ENCODE measurements at places on chromosomes 7 and 10.
A peak's percentile ranks its signal among the peaks of the same experiment; 100 is the strongest.

- no peak for DNase-seq
Measured at GRCh38 chr7:15915686-15916293, 229.3 kb upstream of the MEOX2 start.

- no peak for DNase-seq
Measured at GRCh38 chr7:31371621-31372020, 31.1 kb upstream of the NEUROD6 start.

GRCh38 chr7:54419209-54419608 lies 123.0 kb upstream of the VSTM2A start:
- DNase-seq: no peak

DNA sequence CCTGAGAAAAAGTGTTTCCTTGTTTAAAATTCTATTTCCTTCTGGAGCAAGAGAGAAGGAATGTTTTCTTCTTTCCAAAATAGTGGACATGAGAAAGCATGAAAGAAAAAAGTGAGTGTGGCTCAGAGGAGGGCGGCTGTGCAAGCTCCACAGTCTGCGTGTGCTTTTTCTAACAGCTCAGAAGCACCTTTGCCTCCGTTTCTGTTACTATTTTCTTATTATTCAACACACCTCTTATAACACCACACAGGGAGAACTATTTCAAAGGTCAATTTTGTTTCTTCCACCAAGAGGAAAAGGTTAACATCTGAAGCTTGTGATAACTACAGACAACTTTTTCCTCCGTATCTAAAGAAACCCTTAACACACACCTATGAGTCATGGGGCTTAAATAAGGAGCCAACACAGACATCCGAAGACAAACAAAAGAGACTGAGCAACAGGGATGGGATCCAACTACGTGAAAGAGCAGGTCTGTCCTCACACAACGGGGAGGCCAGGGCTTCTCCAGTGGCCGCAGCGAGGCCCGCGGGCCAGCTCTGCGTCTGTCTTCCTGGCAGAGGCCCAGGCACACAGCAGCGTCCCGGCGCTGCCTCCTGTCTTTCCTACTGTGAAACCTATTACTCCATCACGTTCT lies 36.2 kb upstream of the NCAPG2 start:
- no peak for DNase-seq

DNA sequence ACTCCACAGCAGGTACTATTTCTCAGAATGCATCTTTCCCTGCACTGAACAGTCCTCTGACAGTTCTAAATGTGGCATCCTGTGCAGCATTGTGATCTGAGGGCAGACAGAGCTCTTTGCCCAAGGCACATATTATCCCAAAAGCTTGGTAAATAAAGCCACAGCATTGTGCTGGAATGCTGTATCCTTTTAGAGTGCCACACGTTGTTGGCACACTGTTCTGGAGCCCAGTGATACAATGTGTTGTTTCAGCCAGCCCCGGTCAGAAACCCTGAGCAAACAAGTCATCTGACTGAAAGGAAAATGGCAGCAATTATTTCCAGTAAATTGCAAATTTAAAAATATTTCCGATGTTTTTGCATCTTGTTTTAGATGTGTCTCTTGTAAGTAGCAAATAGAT lies 45.4 kb downstream of the NAMPT start:
- DNase-seq: no peak

- DNase-seq: peak; percentile 26
Measured at GRCh38 chr7:18019555-18019954, 8.1 kb downstream of the PRPS1L1 start.

DNA sequence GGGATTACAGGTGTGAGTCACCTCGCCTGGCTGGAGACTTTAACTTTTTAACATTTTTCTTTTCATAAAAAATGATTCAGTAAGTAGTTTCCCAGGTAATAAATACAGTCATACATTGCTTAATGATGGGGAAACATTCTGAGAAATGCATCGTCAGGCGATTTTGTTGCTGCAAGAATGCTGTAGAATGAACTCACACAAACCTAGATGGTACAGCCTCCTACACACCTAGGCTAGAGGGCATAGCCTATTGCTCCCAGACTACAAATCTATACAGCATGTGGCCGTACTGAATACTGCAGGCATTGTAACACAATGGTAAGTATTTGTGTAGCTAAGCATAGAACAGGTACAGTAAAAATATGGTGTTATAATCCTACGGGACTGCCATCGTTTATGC lies 108.5 kb upstream of the SFMBT2 start:
- peak; percentile 64 for DNase-seq

DNA sequence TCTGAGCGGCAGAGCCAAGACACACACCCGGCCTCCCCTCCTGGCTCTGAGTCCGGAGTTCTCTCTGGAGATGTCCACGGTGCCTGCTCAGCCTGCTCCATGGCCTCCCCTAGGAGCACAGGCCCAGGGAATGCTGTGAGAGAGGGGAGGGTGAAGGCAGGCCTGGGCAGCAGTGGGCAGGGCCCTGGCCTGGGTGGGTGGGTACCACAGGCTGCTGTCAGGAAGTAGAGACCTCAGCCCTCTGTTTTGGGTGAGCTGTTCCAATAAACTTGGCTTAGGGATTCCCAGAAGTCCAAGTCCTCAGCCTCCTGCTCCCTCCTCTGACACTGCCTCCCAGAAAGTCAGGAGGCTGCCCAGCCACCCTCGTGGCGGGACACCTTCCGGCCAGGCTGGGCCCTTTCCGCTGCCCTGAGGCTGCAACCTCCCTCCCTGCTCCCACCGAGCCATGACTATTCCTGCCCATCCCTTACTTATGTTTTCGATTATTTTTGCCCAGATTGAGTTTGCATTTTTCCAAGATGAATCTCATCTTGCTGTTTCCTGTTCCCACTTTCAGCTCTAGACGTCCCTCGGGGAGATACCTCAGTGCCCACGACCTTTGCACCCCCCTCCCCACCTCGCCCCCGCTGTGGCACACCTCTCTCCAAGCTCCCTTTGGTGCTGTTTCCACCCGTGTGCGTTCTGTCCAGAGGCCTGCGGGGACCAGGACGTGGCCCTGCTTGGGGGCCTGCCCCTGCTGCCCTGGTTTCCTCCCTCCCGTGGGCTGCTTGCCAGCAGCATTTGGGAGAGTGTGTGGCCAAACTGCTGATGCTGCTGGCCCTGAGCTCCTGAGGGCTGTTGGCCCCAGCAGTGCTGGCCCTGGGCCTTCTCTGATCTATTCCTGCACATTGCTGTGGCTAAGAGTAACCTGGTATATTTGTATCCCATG lies 5.8 kb upstream of the POLM start:
- DNase-seq: peak; percentile 70

DNA sequence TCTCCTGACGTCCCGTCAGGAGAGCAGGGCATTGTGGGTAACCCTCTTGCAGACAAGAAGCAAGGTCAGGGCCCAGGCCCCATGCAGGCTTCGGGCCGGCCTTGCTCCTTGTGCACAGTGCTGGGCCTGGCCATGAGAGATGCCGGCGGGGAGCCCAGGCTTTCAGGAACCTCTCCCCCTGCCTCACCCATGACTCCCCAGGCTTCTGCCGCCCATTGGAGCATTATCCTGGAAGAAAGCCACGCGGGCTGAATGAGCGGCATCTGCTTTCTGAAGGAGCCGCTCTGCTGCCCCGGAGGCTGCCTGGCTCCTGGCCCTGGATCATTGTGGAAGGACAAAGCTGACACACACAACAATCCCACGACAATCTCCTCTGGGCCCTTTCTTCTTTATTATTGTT lies 233.5 kb downstream of the TCF7L2 start:
- DNase-seq: no peak

DNA sequence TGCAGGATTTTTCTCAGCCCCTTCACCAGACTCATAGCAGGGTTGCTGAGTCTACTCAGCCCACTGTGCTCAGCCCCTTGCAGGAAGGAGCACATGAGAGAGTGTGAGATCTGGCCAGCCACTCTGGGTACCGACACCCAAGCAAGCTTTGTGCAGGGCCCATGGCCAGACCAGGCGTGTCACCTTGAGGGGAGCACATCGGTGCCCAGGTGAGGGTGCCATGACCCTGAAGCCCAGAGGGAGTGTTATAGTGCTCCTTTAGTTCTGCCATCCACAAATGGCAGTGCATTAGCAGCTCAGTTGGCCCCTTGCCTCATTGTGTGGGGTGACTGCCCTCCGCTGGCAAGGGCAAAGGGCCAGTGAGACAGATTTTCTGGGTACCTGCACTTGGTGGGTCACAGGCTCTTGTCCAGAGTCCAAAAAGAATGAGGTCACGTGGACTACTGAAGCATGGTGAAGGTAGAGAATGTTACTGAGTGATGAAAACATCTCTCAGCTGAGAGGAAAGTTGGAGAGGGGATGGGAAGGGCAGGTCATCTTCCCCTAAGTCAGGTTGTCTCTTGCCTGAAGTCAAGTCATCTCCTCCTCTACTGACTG lies 181.8 kb downstream of the MACC1 start:
- no peak for DNase-seq

DNA sequence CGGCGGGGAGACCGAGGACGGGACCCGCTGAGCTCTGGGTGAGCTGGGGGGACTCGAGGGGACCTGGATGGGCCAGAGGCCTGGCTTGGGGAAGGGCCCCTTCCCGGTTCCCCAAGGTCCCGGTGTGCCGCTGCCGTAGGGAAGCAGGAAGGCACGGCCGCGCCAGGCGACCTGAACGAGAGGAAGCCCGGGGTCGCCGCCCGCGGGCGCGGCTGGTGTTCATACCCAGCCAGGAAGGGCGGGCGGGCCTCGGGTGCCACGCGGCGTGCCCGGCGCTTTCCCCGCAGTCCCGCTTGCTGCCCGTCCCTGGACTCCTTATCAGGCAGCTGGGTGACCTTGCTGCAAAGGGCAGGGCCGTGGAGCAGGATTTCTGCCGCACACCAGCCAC lies 38.0 kb downstream of the ZNF777 start:
- DNase-seq: no peak

DNA sequence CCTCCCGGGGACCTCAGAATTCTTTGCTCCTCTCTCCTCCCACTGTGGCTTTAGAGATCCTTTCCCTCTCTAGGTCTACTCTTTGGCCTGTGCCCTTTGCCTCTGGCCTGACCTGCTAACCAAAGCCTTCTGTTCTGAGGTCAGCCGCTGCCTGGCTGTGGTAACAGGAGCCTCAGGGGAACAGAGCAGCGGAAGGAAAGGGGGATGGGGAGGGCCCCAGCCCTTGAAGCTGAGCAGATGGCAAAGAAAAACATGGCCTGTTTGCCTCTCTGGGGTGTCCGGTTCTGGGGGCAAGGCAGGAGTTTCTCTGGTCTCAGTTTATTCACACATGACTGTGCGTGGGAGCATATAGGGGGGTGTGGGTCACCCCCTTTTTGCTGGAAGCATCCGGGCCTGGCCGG lies 28.2 kb downstream of the COL26A1 start:
- DNase-seq: no peak

DNA sequence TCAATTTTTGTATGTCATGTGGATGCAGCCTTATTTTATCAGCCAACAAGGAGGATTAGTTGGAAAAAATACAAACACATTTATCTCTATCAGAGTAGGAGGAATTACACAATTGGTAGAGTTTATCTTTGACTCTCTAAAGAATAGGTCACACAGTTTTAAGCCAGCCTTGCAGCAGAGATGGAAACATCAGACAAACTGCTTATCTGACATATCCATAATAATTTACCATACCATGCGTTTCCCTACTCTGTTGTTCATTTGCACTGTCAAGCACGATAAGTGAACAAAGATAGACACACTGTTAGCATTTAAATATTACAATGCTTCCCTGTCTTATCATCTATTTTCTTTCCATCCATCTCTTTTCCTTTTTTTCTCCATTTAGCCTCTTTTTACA lies 283.7 kb upstream of the SMIM30 start:
- DNase-seq: no peak

GRCh38 chr10:3465406-3465891 lies 292.9 kb upstream of the PITRM1 start:
- peak; percentile 70 for DNase-seq

GRCh38 chr10:62022830-62023229 lies 121.3 kb downstream of the ARID5B start:
- no peak for DNase-seq

DNA sequence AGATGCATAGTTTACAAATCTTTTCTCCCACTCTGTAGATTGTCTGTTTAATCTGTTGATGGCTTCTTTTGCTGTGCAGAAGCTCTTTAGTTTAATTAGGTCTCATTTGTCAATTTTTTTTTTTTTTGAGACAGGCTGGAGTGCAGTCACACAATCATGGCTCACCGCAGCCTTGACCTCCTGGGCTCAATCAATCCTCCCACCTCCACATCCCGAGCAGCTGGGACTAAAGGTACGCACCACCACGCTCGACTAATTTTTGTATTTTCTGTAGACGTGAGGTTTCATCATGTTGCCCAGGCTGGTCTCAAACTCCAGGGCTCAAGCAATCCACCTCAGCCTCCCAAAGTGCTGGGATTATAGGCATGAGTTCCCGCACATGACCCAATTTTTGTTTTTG lies 1655.8 kb downstream of the REEP3 start:
- no peak for DNase-seq

DNA sequence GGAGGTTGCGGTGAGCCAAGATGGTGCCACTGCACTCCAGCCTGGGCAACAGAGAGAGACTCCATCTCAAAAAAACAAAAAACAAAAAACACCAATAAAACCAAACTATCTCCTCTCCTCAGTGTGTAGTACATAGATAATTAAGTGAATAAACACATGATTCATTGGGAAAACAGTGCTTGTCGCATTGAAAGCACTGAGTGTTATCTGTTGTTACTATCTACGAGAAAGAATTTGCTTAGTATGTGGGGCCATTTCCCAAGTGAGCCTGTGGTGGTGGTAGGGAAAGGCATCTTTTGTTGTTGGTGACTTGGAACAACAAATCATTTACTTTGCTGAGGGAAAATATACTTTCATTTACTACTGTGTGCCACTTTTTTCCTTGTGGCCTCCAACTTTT lies 42.6 kb downstream of the RSBN1L start:
- no peak for DNase-seq

DNA sequence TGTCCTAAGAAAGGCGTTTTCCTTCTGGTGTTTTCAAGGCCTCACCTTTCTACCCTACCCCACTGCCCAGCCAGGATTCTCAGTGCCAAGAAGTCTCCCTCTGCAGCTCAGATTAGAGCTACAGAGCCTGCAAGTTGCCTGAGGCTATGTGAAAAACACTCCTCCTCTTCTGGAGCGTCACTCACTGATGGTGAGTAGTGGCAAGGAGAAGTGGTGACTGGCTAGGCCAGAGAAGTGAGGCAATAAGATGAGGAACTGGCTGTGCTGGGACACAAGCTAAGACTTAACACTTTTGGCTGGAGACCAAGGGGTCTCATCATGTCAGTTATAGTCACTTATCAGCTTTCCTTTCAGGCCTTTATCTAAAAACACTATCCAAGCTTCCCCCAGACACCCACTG lies 86.7 kb upstream of the PRKAR2B start:
- DNase-seq: peak; percentile 18

DNA sequence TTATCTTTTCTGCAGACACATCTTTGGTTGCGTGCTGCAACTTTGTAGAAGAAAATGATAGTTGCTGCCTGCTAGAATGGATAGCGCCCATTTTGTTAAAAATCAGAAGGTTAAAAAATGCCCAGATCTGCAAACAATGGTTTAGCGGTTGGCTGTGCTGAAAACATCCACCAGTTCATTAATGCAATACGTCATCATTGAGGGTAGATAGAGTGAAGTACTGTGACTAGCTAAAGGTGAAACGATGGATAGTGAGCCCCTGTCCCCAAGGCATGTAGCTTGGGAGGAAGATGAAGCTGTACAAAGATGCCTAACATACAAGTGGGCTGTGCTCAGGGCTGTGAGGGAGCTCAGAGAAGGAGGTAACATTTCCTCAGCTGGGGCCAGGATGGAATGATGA lies 48.4 kb downstream of the TEX36 start:
- no peak for DNase-seq
